ENCODE measurements at places on chromosomes 7 and 10.

DNA sequence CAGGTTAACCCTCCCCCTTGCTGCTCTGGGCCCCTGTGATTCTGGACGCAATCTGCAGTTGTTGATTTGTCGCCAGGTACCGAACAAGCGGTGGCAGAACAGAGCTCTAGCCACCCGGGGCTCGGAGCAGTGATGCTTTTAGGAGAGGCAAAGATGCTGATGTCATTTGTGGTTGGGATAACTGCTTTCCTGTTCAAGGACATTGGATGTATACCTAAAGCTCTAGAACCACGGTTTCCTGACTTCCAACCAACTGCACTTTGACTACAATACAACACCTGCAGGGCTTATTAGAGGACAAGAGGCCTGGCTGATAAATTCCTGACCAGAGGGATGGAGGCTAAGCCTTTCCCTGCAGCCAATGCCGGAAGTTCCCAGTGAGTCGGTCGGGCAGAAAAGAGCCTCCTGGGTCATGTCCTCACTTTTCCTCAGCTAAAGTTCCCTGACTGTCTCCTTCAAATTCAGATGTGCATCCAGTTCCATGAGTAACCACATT lies 6.5 kb upstream of the RBM20 start:
- DNase-seq, result no peak

- DNase-seq, result no peak
Measured at GRCh38 chr7:43044511-43044910, 67.9 kb upstream of the HECW1 start.

- no peak for DNase-seq
Measured at GRCh38 chr7:94195813-94196212, 191.7 kb upstream of the BET1 start.

GRCh38 chr7:12623885-12624498 lies 53.5 kb downstream of the SCIN start:
- DNase-seq, result no peak

DNA sequence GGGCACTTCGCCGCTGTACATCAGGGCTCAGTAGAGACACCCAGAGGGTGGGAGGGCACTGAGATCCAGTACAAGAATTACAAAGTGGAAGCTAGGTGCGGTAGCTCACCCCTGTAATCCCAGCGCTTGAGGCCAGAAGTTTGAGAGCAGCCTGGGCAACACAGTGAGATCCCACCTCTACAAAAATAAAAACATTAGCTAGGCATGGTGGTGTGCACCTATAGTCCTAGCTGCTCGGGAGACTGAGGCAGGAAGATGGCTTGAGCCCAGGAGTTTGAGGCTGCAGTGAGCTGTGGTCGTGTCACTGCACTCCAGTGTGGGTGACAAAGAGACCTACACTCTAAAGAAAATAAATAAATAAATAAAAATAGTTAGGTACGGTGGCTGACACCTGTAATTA lies 64.0 kb downstream of the CLEC2L start:
- no peak for DNase-seq

- DNase-seq, result no peak
Measured at GRCh38 chr7:98877692-98878364, 504 bp upstream of the TRRAP start.

DNA sequence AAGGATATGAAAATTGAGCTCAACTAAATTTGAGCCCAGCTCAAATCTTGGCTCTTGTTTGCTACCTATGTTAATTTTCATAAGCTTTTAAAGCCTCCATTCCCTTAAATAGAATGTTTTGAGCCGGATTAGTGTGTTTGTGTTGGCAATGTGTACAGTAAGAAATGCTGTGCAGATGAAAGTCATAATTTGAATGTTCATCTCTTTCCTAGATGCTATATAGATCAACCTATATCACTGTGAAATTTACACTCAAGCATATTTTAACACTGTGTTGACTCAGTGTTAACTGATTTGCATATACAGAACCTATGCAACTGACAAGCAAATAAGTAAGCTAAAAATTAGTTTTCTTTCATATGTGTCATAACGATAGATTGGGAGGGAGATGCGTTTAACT lies 272.5 kb downstream of the TFEC start:
- DNase-seq, result no peak

- DNase-seq, result no peak
Measured at GRCh38 chr7:82438521-82438920, 5.1 kb downstream of the CACNA2D1 start.

- peak; percentile 83 for DNase-seq
Measured at GRCh38 chr10:113961182-113962031, 82.3 kb upstream of the ADRB1 start.

- DNase-seq, result no peak
Measured at GRCh38 chr10:61063034-61063433, 119.0 kb upstream of the RHOBTB1 start.

GRCh38 chr7:73442903-73443500 lies 9.4 kb downstream of the FZD9 start:
- no peak for DNase-seq

- no peak for DNase-seq
Measured at GRCh38 chr10:118278649-118279048, 63.5 kb downstream of the FAM204A start.

DNA sequence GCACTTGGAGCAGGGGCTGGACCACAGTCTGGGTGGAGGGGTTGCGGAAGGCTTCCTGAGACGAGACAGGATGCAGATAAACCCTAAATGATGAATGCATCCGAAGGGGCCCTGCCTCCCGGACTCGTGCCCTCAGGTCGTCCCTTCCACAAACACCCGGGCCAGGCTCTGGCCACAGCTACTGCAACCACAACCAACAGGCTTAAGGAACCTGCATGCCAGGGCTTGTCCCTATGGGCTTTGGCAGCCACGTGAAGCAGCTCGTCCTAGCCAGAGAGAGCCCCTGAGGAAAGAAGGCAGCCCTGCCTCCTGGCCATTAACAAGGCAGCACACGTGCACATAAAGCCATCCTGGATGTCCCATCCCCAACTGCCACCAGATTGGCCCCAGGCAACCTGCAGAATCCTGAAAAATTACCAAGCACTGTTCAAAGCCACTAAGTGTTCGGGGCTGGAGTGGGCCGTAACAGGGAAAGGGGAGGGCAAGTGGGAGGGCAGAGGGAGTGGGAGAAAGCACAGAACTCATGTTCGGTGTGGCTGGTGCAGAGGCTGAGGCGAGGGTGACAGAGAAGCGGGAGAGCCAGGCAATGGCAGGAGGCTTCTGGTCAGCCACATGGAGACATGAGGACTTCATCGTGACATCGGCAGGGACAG lies 62.7 kb downstream of the MAD1L1 start:
- no peak for DNase-seq

DNA sequence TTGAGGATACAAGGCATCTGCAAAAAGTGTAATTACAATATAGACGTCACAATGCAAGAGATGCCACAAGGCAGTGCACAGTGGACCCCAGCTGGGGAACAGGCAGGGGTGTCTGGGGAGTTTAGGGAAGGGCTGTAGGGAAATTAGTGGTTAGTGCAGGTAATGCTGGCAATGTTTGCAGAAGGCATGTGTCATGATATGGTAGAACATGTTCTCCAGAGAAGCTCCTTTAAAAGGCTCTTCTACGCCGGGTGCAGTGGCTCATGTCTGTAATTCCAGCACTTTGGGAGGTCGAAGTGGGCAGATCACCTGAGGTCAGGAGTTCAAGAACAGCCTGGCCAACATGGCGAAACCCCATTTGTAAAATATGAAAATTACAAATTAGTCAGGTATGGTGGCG lies 98.0 kb downstream of the JCAD start:
- no peak for DNase-seq

- no peak for DNase-seq
Measured at GRCh38 chr10:55024713-55025112, 223.7 kb upstream of the PCDH15 start.

DNA sequence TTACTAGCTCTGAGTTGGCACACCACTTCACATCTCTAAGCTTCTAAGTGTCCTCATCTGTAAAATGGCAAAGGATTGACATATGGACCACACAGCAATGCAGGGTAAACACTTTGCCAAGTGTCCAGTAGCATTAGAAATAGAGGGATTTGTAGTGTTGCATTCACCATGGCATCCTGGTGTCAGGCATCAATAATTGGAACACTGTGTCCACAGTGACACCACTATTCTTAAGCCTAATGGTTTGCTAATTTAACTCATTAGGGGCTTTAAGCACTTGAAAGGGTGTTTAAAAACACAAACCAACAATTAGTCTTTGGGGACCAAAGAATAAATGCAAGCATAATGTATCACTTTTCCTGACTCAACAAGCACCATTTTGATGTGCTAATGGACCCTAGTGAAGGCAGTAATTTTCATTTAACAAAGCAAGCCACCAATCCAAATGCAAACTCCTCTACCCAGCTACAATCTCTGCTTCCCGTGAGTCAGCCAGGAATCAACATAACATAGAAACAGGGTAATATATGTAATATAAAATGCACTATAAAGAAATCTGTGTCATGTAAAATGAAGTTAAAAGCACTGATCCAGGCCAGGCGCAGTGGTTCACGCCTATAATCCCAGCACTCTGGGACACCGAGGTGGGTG lies 75.9 kb downstream of the FAM204A start:
- DNase-seq, result no peak

DNA sequence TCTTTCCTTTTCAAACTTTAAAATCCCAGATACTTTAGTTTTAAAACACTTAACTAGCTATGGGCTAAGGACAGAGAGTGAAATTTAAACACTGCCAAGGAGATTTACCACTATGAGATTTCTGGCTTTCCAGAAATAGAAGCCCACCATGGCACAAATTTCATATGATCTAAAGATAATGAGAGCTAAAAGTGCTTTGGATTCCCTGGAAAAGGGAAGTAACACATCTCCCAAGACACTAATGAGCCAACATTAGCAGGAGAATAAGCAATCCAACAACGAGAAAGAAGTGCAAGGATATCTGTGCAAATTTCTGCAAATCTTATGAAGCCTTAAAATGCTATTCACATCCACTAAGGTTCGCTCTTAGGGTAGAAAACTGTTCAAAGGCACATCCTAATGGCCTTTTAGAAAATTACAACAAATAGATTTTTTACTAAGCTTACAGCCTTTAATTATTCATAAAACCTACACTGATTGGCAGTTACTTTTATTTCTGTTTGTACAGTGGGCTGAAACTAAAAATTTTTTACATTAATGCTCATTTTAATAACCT lies 100.3 kb downstream of the RAPGEF5 start:
- DNase-seq, result no peak

DNA sequence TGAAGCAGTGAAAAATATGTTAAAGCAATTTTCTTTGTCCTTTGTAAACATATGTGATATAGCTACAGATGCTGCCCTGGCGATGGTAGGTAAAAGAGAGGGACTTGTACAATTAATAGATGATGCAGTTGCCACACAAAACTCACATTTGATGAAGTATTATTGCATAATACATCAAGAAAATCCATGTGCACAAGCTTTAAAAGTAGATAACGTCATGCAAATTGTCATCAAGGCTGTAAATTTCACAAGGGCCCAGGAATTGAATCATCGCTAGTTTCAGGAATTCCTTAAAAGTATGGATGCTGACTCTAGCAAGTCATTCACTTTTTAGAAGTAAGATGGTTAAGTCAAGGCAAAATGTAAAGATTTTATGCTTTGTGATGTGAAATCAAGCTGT lies 10.0 kb downstream of the CYP3A5 start:
- DNase-seq, result no peak

DNA sequence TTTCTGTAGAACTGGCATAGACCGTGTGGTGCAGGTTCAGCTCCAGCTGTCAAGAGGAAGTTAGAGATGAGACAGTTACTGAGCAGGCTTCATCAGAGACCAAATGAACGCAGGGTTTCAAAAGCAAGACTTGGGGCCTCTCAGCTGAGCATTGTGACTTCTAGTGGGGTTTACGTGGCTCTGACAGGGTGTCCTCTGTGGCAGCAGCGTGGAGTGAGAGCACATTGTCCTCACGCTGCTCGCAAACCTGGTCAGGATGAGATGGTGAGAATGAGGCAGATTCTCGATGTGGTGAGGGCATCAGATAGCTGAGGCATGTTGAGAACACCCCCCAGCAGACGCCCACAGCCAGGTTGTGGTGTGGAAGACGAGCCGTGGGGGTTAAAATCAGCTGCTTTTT lies 126.0 kb downstream of the DNAJB6 start:
- no peak for DNase-seq

DNA sequence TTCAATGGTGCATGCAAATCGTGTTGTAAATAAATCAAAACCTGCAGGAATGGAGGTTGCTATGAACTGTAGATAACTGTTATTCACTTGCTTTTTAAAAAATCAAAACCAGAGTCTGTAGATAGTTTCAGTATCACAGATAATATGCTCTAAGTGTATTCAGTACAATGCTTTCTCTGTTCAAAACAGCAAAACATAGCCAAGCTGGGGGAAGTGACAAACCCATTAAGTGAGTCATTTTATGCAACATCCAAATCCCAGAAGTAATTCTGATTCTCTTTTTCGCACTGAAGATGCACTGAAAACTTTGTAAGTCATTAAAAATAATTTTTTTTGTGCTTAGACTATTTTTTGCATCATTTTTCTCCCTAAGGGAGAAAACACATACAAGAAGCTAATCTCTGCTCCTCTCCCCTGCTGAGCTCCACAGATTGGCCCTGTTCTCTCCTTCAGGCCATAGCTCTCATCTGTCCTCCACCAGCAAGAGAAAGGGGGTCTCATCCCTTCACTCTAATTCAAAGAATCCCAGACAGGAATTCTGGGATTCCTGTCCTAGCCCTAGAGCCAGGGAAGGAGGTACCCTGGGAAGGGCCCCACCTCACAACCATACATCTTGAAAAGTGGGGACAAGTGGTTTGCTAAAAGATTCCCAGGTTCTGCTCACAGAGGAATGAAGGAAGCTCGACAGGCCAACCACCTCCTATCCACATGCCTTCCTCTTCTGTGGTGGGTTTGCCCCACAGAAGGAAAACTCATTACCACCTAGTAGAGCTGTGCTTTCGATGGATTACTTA lies 4.9 kb downstream of the PRTFDC1 start:
- DNase-seq, result no peak
